Activated CD8-positive, alpha-beta memory T cell treated with anti-CD3 and anti-CD28 coated beads, Interleukin-2, amount 10 ng/mL, durations not matched to agents 7 days and 5 days (primary cell): ENCODE measurements at places on chromosomes 6 and 20. TPM values are rescaled to one million over a fixed set of nuclear protein-coding genes. Genes with fewer than 3 reads are reported as not detected.

GRCh38 chr6:142341855-142342330 lies 40.1 kb downstream of the ADGRG6 start:
- DNase-seq, result no peak

- no peak for DNase-seq
Observed at GRCh38 chr6:150323205-150323604, 45.6 kb upstream of the IYD start.

Gene PKHD1
- total RNA-seq, result not detected

Gene IYD
- total RNA-seq, result not detected

DNA sequence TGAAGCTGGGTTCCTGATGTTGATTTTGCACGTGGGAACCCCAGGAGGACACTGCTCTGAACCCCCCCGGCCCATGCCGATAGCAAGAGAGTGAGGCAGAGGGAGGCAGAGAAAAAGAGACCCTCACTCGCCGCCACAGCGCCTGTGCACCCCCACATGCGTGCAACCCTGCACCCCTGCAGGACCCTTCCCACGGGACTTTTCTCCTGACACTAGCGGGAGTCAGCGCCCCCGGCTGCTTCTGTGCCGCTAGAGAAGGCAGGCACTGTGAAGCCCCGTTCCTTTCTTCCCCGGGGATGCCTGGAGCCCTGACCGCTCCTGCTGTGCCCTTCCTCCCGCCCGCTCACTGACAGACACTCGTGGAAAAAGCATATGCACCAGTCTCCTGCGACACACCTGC lies 67.4 kb downstream of the GMPR start:
- DNase-seq, result no peak

GRCh38 chr20:33345342-33345741 lies 56.0 kb downstream of the CDK5RAP1 start:
- no peak for DNase-seq

DNA sequence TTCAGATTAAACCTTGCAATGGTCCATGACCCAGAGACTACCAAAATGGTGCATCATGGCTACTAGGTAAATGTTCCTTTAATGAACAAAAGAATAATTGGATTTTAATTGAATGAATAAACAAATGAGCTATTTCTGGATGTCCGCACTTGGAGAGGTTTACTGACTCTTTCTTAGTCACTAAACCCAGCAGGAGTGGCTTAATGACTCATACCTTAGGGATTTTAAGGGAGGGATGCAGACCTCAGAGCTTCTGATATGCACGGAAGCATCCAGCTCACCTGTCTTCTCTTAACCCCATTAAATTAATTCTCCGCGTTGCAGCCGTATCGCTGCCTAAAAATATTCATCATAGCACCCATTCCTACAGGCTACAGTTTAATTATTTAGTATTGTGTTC lies 970.0 kb upstream of the SLC35B3 start:
- DNase-seq, result no peak

DNA sequence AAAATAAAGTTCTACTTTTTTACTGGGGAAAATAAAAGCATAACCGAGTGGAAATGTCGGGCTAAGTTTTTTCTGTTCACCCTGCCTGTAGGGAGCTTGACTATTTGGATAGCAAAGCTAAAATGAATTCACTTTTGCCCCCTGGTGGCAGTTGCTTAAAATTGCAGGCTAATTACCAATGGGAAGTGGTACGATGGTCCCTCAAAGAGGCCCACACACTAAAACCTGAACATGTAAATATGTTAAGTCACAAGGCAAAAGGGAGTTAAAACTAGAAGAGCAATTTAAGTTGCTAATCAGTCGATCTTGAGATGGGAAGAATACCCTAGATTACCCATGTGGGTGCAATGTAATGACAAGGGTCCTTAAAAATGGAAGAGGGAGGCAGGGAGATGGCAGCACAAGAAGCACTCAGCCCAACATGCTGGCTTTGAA lies 916 bp upstream of the SUN5 start:
- no peak for DNase-seq

- no peak for DNase-seq
Observed at GRCh38 chr6:73400656-73401055, 6.0 kb downstream of the DDX43 start.

Gene LAMA5
- 0.99 TPM for total RNA-seq

Gene RAD21L1
- total RNA-seq, result 0.67 TPM

Gene MAPK14
- total RNA-seq, result 52.8 TPM

GRCh38 chr6:32149932-32150870 lies 1.5 kb downstream of the PRRT1 start:
- DNase-seq, result no peak
